8988T (cell line): ENCODE measurements at places on chromosomes 1 and 21.

- no peak for DNase-seq
Measured at GRCh38 chr1:232168508-232168907, 461.4 kb downstream of the SIPA1L2 start.

GRCh38 chr1:192635041-192635440, 906 bp upstream of the RGS13 start:
- DNase-seq = no peak

GRCh38 chr21:36927719-36928117, 38.8 kb downstream of the HLCS start:
- DNase-seq = peak; percentile 31

DNA sequence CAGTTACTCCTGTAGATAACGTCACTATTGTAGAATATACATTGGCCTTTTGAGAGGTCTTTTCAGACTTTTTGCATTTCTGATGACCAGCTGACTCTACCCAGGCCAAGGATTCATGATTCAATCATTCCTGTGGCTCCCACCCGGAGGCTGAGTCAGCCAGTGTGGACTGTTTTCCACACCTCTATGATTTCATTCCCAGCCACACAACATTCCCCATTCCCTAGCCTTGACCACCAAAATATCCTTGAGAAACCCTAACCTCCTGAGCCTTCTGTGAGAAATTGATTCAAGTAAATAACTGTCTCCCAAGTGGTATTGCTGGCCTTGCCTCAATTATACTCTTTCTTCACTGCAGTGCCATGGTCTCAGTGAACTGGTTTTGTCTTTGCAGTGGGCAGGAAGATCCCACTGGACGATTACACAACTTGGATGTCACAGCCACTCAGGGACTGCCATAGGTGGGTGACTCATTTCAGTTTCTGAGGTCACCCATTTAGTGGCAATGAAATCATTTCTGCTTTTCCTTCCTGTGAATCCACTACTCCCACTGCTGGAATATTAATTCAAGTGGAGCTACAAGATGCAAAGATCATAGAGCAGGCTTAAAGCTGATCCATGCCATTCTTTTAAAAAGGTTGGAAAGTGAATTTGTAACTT, 518.6 kb upstream of the ZP4 start:
- no peak for DNase-seq

- no peak for DNase-seq
Measured at GRCh38 chr1:93616996-93617669, 64.5 kb downstream of the BCAR3 start.

DNA sequence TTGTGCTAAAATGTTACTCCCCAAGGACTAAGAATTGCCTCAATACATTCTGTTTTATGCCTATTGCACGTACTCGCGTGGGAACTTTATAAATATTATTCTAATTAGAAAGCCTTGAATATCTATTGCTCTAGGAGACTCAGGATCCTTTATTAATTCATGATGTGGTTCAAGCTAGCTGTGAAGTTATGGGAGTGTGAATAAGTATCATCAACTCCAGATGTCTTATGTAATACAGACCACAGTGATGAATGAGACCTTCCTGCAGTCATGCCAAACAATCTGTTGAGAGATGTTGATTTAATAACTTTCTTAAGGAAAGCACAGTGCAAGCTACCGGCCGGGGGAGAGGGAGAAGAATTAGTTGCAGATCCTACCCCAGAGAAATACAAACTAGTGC, 519.2 kb upstream of the ZP4 start:
- no peak for DNase-seq
